ENCODE measurements at places on chromosomes 11 and 22. TPM values are rescaled to one million over a fixed set of nuclear protein-coding genes. Genes with fewer than 3 reads are reported as not detected.

ZNF280A gene
- not detected for total RNA-seq

PYGM gene
- total RNA-seq: 11.5 TPM

DNAJB13 gene
- total RNA-seq: not detected

TSSK2 gene
- total RNA-seq: not detected

CARNS1 gene
- 7.0 TPM for total RNA-seq

APOBEC3H gene
- total RNA-seq: not detected

BAIAP2L2 gene
- 0.26 TPM for total RNA-seq

OR52H1 gene
- total RNA-seq: 0.96 TPM

DNA sequence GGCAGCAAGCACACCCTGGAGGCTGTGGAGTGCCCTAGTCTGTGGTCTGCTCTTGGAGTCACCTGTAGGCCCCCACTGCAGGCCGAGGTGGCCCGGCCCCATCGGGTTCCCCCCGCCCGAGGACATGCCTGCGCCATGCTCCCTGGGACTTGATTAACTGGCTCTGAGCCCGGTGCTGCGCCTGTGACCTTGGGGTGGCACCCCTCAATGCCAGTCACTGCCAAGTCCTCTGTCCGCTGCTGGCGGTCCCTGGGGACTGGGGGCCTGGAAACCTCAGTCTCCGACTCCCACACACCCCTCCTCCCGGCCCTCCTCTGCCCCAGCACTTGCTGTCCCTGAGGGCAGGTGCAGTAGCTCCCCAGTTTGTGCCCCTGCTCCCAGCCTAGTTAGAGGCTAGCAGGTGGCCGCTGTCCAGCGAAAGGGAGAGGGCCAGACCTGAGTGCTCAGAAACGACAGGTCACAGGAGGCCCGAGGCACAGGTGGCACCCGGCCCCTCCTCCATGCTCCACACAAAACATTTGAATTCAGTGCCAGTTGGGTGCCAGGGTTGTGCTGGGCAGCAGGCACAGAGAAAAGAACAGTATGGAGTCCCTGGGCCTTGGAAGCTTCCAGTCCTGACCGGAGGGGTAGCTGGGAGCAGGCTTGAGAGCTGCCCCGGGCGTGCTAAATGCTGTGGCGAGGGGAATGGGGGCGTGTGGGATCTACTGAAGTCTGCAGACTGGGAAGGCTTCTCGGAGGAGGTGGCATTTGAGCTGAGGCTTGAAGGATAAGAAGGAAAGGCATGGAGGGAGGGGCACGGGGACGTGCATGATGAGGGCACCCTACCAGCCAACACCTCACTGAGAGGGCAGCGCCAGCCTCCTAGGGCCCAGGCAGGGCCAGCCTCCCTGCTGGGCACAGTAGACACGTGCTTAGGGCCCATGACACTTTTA, 16.4 kb upstream of the FLRT1 start:
- no peaks in the 10 kb centered on the region for H3K36me3 ChIP-seq
- H3K27ac ChIP-seq: no peak overlapping the region
- H3K4me1 ChIP-seq: no peaks in the 10 kb centered on the region
- no peak for DNase-seq
- no peak overlapping the region for H3K4me3 ChIP-seq
- H3K27me3 ChIP-seq: no peaks in the 10 kb centered on the region

GRCh38 chr11:110148775-110149744, 55.9 kb downstream of the ZC3H12C start:
- no peak overlapping the region for H3K27ac ChIP-seq
- H3K4me3 ChIP-seq: no peak overlapping the region
- H3K27me3 ChIP-seq: no peaks in the 10 kb centered on the region
- H3K4me1 ChIP-seq: peaks cover 2% of the 10 kb centered on the region
- DNase-seq: no peak

GRCh38 chr11:67002297-67002913, 20.5 kb upstream of the SYT12 start:
- H3K36me3 ChIP-seq: no peaks in the 10 kb centered on the region
- H3K4me3 ChIP-seq: no peak overlapping the region
- no peak for DNase-seq
- H3K27ac ChIP-seq: no peak overlapping the region

GRCh38 chr11:93024369-93024768, 54.9 kb downstream of the MTNR1B start:
- H3K27ac ChIP-seq: no peak overlapping the region
- DNase-seq: no peak
- no peaks in the 10 kb centered on the region for H3K27me3 ChIP-seq
- no peak overlapping the region for H3K4me3 ChIP-seq

DNA sequence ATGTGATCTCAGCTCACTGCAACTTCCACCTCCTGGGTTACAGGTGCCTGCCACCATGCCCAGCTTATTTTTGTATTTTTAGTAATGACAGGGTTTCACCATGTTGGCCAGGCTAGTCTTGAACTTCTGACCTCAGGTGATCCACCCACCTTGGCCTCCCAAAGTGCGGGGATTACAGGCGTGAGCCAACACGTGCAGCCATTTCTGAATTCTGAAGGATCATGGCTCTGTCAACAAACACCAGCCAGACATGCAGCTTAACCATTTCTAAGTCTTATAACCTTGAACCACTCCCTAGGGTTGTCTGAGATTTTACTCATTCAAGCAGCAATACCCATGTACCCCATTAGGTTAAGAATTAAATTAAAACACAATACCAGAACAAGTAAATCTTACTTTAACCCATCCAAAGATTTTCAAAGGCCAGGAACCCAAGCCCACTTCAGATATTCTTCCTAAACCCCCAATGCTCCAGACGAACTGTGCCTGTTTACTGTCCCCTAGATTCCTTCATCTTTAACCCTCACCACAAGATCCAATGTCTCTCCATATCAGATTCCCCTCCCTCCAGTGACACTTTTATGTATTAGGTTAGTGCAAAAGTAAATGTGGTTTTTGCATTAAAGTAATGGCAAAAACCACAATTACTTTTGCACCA, 4.0 kb downstream of the RPS13 start:
- H3K4me1 ChIP-seq: peaks cover 3% of the 10 kb centered on the region
- no peak for DNase-seq
- no peaks in the 10 kb centered on the region for H3K27me3 ChIP-seq
- peaks cover 2% of the 10 kb centered on the region for H3K36me3 ChIP-seq

DNA sequence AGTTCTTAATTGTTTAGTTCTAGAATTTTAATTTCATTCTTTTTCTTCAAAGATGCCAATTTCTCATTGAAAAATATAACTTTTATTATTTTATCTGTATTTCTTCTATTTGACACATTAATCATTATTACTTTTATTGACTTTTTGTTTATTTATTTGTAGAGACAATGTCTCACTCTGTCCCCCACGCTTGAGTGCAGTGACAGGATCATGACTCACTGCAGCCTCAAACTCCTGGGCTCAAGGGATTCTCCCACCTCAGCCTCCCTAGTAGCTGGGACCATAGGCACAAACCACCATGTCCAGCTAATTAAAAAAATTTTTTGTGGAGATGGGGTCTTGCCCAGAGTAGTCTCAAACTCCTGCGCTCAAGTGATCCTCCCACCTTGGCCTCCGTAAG, 30.3 kb upstream of the FBLN1 start:
- H3K4me3 ChIP-seq: no peak overlapping the region
- no peaks in the 10 kb centered on the region for H3K27me3 ChIP-seq
- peak; percentile 16 for DNase-seq
- H3K4me1 ChIP-seq: peaks cover 6% of the 10 kb centered on the region

DNA sequence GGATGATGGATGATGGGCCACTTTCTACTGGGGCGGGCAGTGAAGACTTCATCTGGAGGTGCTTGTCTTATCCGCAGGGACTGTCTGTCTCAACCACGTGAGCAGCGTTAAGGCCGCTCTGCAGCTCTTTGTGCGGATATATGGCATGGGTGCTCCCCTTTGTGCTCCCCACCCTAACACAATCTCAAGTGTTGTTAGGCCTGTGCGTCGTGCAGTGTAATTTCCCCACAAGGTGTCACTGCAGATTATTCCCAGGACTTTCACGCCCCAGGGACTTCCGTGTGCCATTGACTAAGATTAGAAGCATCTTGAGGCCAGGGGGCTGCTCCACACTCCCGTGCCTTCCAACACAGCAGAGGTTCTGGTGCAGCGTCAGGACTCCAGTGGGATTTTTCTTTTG, 65.3 kb downstream of the TBC1D22A start:
- no peaks in the 10 kb centered on the region for H3K4me1 ChIP-seq
- H3K4me3 ChIP-seq: no peak overlapping the region
- H3K27me3 ChIP-seq: no peaks in the 10 kb centered on the region
- H3K36me3 ChIP-seq: no peaks in the 10 kb centered on the region

- no peaks in the 10 kb centered on the region for H3K27me3 ChIP-seq
- no peak for DNase-seq
- no peaks in the 10 kb centered on the region for H3K36me3 ChIP-seq
- no peak overlapping the region for H3K4me3 ChIP-seq
- H3K27ac ChIP-seq: no peak overlapping the region
Observed at GRCh38 chr22:36183446-36183845, 18.2 kb downstream of the APOL4 start.

GRCh38 chr22:50281957-50282356, 11.8 kb upstream of the MAPK11 start:
- no peak overlapping the region for H3K27ac ChIP-seq
- H3K4me1 ChIP-seq: no peaks in the 10 kb centered on the region
- H3K27me3 ChIP-seq: no peaks in the 10 kb centered on the region
- no peak overlapping the region for H3K4me3 ChIP-seq
- DNase-seq: no peak

- no peaks in the 10 kb centered on the region for H3K36me3 ChIP-seq
- no peak overlapping the region for H3K27ac ChIP-seq
- no peak overlapping the region for H3K4me3 ChIP-seq
- DNase-seq: peak; percentile 80
- no peaks in the 10 kb centered on the region for H3K27me3 ChIP-seq
Observed at GRCh38 chr11:123238297-123238696, 43.2 kb upstream of the CLMP start.

- H3K27me3 ChIP-seq: no peaks in the 10 kb centered on the region
- no peak overlapping the region for H3K27ac ChIP-seq
- H3K36me3 ChIP-seq: no peaks in the 10 kb centered on the region
- DNase-seq: no peak
Observed at GRCh38 chr11:64318766-64319761, 1.1 kb downstream of the PRDX5 start.

- no peaks in the 10 kb centered on the region for H3K27me3 ChIP-seq
- no peak overlapping the region for H3K4me3 ChIP-seq
- H3K27ac ChIP-seq: no peak overlapping the region
- H3K4me1 ChIP-seq: no peaks in the 10 kb centered on the region
Observed at GRCh38 chr11:119415966-119416365, 7.0 kb downstream of the THY1 start.

GRCh38 chr11:20315800-20316199, 47.7 kb upstream of the HTATIP2 start:
- no peaks in the 10 kb centered on the region for H3K36me3 ChIP-seq
- no peak for DNase-seq
- H3K27me3 ChIP-seq: no peaks in the 10 kb centered on the region
- H3K4me1 ChIP-seq: no peaks in the 10 kb centered on the region
- no peak overlapping the region for H3K27ac ChIP-seq

DNA sequence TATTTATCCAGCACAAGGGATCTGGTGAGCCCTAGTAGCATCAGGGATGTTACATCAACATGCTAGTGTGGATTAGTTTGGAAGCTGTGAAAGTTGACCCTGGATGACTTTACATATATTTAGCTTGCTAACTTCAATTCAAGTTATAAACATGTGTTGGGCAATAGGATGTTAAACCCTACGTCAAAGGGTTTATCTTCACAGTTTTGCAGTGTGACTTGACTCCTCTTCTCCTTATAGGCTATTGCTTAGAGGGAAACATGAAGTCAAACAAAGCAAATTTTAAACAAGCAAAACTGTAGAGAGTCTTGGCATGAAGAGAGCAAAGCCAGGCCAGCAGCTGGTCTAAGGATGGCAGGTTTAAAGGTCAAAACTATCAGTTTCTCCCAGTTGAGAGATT, 11.3 kb upstream of the CTSC start:
- H3K4me1 ChIP-seq: no peaks in the 10 kb centered on the region
- H3K36me3 ChIP-seq: no peaks in the 10 kb centered on the region
- H3K27me3 ChIP-seq: no peaks in the 10 kb centered on the region
- no peak overlapping the region for H3K27ac ChIP-seq

- H3K27ac ChIP-seq: no peak overlapping the region
- no peak overlapping the region for H3K4me3 ChIP-seq
- no peaks in the 10 kb centered on the region for H3K36me3 ChIP-seq
- no peak for DNase-seq
Observed at GRCh38 chr11:2612884-2613571, 86.8 kb downstream of the KCNQ1OT1 start.

DNA sequence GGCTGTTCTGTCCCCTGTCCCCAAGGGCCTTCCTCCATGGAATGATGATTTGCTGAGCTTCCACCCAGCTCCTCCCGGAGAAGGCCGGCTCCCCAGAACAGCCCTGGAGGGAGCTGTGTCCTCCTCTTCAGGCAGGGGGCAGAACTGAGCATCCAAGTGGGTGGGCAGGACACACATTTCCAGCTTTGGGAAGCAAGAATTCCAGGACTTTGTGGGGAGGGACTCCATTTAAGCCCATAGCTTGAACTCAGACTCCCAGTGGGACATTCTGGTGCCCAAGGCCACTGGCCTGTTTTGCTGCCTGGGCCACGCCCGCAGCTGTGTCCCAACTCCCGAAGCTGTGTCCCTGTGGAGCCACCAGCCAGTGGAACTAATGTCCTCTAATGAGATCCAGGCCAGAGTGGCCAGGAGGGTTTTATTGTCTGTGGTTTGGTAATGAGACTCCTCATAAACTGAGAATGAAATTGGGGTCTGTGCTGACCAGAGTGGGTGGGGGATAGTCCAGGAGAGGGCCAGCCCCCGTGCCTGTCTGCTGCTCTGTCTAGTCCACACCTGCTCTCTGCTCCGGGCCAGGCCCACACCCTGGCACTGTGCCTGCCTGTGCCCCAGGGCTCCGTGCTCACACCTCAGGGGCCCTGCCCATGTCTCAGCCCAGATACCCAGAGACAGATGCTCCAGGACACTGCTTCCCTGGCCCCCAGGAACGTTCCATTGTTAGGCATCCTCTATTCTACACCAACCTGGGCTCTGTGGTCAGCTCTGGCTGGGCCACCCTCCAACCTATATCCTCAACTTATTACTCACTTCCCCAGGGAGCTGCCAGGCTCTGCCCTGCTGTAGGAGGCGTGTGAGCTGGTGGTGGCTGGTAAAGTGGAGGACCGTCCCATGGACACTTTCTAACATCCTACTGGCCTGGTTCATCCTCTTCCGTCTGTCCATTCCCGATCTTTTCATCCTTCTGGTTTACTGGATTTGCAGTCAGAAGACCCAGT, 7.6 kb downstream of the NECTIN1 start:
- no peak overlapping the region for H3K27ac ChIP-seq
- no peak for DNase-seq
- H3K4me1 ChIP-seq: no peaks in the 10 kb centered on the region
- no peak overlapping the region for H3K4me3 ChIP-seq
- H3K36me3 ChIP-seq: no peaks in the 10 kb centered on the region

DNA sequence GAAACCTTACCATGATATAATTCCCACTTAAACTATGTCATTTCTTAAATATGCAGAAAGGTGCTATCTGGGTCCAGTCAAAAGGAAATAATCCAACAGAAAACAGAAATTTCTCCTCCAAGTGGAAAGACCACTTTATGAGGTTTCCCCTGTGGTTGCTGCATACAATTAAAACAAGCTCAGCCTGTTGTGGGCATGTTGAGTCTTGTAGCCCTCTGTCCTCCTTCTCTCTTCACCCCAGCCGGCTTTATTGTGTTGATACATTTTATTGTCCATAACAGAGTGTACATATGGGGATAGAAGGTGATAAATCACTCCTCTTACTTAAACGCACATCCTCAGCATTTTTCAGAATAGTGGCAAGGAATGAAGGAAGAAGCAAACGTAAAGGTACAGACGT, 126.0 kb upstream of the MTNR1B start:
- no peaks in the 10 kb centered on the region for H3K36me3 ChIP-seq
- no peak overlapping the region for H3K27ac ChIP-seq
- no peak for DNase-seq
- H3K27me3 ChIP-seq: no peaks in the 10 kb centered on the region
- no peak overlapping the region for H3K4me3 ChIP-seq
- H3K4me1 ChIP-seq: no peaks in the 10 kb centered on the region

Data from aorta (tissue), 5 donors.